ENCODE measurements at places on chromosomes 11 and 22. TPM values are rescaled to one million over a fixed set of nuclear protein-coding genes. Genes with fewer than 3 reads are reported as not detected.
A peak's percentile ranks its signal among the peaks of the same experiment; 100 is the strongest.

- DNase-seq, result peak; percentile 52
These were observed 1.6 kb downstream of the NR1H3 start for GRCh38 chr11:47259232-47259977.

- DNase-seq, result no peak
These were observed 28.1 kb upstream of the VPREB1 start for GRCh38 chr22:22216450-22216959.

DNA sequence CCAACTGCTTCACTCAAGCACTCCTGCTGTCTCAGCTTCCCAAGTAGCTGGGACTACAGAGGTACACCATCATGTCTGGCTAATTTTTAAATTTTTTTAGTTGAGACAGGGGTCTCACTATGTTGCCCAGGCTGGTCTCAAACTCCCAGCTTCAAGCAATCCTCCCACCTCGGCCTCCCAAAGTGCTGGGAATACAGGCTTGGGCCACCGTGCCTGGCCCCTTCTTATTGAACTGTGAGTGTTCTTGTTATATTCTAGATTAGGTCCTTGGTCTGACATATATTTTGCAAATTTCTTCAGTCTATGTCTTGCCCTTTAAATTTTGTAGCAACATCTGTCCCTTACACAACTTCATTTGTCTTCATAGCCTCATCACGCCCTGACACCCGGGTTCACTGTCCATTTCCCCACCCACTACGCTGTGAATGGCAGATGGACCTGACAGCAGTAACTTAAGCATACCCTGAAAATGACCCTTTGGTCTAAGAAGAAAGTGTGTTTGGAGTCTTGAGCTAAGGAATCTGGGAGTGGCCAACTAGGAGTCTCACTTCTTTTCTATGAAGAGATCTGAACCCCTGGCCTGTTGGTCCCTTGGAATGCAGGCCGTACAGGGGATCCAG lies 4.2 kb upstream of the FAM118A start:
- DNase-seq, result no peak

TBC1D22A gene
- 49.1 TPM for total RNA-seq

DNA sequence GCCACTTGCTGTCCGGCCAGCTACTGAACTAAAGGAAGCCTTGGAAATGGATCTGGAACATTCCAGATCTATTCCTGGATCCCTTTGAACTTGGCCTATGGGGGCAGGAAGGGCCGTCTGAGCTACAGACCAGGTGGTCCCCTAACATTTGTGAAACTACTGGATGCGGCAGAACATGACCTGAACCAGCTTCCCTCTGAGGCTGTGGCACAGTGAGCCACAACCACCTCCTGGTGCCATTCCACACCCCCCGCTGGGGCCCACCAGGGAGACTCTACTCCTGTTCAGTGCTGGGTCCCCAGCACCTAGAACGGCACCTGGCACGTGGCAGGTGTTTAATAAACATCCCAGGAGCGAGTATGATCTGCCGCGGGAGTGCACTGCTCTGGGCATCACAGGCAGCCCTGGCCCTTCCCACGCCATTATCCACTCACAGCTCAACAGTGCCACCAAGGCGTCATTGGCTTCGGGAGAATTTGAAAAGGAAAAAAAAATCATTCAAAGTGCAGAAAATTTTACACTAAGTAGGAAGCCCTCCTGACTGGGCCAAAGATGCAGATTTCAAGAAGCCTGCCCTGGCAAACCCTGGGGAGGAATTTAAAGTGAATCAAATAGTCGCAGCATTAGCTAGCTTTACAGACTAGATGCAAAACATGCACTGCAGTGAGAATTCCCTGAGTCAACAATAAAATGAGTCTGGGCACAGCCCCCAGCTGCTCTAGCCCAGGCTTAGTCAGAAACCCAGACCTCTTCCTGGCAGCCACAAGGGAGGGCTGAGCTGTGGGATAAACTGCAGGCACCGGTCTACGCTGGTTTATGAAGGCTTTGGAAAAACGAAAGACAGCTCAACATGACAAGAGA lies 14.3 kb upstream of the EFCAB6 start:
- no peak for DNase-seq

DNA sequence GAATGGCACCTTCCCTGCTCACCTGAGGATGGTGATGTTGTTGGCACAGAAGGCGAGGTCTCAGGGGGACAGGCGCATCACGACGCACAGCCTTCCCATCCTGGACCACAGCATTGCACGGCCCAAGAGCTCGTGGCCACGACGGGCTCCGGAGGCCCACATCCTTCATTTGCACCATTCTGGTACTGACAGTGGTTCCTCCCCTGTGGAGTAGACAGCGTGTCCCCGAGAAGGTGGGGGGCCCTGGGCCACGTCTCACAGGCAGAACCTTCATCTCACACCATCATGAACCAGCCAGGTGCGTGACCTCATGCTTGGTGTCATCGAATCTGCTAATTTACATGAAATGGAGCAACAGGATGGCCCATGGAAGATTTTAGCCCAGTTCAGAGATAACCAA lies 180.0 kb downstream of the CTTN start:
- no peak for DNase-seq
